ENCODE measurements at places on chromosomes 12 and 14.

DNA sequence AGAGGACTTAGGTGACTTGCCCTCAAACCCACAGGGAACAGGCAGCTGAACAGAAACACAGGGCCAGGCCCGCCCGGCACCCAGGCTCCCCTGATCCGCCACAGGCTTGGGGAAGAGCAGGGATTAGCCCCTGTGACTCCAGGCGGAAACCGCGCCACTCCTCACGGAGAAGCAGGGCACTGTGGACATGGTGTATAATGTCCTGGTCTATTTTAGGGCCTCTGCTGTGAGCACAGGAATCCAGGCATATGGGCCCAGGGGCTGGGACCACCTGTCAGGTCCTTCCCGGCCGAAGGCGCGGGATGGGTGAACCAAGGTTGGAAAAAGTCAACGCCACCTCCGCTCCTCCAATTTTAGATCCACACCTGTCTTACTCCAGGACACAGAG, 34.6 kb upstream of the MEG3 start:
- DNase-seq: no peak

- no peak for DNase-seq
Measured at GRCh38 chr14:104749111-104749649, 3.8 kb upstream of the SIVA1 start.

GRCh38 chr14:99628887-99629618, 15.9 kb upstream of the HHIPL1 start:
- DNase-seq: peak; percentile 95

DNA sequence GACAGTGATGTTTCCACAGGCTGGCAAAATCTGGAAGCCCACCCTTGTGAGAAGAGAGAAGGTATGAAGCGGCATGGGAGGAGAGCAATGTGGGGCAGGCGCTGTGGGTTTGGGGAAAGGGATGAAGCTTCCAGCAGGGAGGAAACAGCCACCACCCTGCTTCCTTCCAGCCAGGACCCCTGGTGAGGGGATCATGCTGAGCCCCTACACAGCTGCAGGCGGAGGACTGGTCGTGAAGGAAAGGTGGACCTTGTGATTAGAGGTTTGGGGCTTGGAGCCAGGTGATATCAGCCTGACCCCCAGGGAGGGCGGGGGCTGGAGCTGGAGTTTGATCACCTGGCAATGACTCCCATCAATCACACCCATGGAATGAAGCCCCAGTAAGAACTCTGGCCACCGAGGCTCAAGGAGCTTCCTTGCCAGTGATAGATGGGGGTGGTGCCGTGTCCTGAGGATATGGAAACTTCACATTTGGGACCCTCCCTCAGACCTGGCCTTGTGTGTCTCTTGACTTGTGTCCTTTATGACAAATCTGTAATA, 48.6 kb downstream of the RIMBP2 start:
- no peak for DNase-seq

DNA sequence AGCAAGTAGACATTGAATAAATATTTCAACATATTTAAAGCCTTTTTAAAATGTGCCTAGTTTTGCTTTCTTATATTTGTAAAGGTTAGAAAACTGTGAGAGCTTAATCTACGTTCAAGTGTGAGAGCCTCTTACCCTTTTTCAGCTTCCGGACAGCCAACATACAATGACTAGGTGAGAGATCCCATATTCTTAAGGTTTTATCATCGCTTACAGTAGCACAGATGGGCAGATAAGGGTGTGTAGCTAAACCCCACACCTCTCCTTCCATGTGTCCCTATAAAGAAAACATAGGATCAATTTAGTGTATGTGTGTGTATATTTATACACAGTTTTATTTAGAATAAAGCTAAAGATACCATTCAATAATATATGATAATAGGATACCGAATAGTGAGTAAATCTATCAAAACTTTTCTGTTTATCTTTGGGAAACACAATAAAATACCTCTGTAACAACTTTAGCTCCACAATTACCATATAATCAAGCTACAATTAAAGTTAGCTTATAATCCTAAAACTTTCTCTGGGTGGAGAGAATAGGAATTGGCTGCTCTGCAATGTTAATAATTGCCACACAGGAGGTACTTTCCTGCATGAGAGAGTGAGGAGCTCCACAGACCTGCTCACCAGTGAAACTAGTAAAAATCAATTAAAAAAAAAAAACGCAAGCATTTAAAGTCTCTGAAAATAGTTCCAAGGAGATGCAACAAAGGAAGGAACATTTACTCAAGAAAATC, 110.8 kb downstream of the EML5 start:
- no peak for DNase-seq

DNA sequence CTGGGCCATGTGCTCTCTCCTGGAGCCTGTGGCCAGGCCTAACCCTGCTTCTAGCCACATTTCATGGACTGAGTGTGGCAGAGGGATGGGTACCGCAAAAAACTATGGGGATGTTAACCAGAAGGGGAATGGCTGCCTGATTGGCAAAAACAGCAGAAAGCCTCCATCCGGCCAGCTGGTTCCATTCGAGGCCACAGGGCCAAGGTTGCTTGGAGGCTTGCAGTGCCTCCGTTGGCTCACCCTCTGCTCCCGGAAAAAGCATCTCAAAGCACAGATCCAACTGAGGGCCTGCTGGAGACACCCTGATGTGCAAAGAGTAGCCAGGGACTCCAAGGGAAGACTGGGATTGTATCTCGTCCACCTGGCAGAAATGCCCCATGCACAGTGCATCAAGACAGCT, 16.5 kb downstream of the TMEM120B start:
- DNase-seq: no peak

DNA sequence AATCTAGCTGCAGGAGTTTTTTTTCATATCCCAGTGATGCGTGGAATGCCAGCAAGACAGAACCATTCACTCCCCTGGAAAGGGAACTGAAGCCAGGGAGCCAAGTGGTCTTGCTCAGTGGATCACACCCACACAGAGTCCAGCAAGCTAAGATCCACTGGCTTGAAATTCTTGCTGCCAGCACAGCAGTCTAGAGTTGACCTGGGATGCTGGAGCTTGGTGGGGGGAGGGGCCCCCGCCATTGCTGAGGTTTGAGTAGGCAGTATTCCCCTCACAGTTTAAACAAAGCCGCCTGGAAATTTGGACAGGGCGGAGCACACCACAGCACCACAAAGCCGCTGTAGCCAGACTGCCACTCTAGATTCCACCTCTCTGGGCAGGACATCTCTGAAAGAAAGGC, 86.9 kb upstream of the STXBP6 start:
- DNase-seq: no peak

GRCh38 chr12:116090516-116090915, 187.0 kb downstream of the MED13L start:
- DNase-seq: no peak

DNA sequence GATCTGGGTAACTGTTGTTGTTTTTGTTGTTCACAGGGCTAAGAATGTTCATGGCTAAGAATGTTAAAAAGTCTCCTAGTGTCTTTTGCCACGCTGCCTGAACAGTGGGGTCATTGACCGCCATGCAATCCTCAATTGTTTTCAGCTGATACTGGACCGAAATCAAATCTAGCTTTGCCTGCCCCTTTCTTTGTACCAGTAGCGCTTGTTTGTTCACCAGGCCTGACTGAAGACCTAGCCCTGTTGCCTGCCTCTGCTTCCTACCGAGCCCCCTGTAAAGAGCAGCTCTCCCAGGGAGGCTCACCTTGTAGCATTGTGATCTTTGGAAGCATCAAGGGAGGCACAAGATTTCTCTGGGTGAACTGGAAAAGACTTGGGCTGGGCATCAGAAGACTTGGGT, 6.7 kb downstream of the PSEN1 start:
- DNase-seq: no peak

DNA sequence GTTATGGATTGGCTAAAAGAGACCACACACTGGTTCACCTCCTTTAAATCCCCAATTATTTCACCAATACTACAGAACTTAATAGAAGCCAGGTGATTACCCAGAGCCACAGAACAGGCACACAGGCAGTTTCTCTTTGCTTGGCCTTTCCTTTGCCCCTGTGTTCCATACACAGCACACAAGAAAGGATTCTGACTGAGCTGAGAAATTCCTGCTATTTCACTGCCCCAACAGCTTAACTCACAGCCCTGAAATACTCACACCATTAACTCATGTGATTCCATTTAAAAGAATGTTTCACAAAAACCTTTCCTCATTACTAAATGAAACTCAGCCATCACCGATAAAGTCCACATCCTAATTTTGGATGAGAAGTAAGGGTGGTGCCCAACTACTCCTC, 133.6 kb downstream of the MED13L start:
- no peak for DNase-seq

DNA sequence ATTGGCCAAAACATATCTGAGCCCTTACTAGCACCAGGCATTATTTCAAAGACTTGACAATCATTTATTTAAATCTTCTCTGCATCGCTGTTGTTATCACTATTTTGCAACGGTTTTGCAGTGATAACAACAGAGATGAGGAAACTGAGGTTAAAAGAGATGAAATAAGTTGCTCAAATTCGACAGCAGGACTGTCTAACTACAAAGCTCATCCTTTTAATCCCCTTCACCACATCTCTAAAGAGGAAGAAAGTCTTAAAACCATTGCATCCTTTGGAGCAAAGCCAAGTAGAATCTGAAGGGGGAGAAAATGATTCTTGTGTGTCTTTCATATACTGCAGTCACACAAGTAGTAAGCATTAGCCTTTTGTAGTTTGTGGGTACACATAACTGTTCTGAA, 14.8 kb upstream of the ETNK1 start:
- no peak for DNase-seq

DNA sequence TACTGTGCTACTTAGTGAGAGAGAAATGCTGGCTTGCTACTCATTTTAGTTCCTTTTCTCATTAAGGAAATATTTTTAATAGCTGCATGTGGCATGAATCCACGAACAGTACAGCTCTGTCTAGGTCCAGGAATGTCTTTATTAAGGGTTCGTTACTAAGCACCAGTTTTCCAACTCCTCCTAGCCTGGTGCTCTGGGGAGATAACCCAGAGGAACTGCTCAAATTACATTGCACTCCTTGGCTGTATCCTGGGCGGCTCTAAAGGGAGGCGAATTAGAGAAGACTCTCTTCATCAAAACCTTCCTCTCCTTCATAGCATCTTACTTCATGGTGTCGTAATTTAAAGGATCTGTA, 101.3 kb downstream of the PPM1A start:
- no peak for DNase-seq

GRCh38 chr12:103268831-103269514, 226.8 kb downstream of the C12orf42 start:
- DNase-seq: no peak

GRCh38 chr12:98172801-98173200, 342.6 kb upstream of the TMPO start:
- no peak for DNase-seq

- no peak for DNase-seq
Measured at GRCh38 chr12:11782914-11783420, 133.5 kb downstream of the ETV6 start.

DNA sequence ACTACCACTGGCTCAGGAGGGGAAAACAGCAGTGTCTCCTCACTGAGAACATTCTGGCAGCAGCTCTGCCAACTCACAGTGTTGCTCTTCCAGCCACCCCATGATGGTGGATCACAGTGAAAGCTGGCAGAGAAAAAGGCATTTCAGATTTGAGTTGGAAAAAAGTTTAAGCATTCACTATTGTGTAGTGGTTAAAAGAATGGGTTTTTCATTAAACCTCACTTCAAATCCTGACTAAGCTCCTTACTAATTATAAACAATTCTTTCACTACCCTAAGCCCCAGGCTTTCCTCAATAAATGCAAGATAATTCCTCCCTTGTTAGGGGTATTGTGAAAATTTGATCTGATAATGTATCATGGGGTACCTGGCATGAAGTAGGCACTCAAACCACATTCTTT, 518.1 kb downstream of the SNAPC1 start:
- DNase-seq: no peak

DNA sequence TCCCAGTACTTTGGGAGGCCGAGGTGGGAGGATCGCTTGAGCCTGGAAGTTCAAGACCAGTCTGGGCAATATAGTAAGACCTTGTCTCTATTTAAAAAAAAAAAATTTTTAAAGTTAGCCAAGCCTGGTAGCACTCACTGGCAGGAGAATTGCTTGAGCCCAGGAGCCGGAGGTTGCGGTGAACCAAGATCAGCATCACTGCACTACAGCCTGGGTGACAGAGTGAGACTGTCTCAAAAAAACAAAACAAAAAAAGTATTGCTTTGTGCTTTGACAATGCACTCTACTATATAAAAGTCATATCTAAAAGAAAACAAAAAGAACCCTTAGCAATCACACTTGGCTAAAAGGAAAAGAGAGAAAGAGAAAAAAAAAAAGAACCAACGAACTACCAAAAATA, 26.8 kb downstream of the GNPTAB start:
- no peak for DNase-seq

DNA sequence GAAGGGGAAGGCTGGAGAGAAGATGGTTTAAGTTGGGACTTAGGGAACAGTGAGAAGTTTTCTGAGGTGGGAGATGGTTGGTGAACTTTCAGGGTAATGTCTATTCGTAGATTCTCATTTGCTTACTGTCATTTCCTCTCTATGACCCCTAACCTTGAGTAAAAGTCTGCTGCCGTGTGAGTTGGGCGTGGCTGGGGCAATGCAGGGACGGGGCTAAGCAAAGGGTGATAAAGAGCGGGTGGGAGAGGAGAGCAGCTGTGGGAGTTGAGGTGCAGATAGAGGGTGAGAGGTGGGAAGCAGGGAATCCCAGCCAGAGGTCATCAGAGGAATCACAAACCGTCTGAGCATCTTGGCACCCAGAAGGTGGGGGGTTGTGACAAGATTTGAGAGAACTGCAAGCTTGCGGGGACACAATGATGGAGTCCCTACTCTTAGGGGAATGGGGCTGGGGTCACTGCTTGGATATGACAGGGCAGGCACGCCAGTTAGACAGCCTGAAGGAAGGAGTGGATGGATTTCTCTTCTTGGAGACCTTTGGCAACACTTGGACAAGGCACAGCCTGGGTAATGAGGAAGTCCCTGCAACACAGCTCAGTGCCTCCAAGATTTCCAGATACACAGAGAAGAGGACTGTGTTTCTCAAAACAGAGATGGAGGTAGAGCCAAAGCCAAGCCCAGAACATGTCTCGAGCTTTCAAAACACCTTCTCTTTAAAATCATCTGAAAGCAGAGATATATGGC, 45.9 kb upstream of the CTDSP2 start:
- DNase-seq: no peak
